Kidney tubule cell (primary cell): ENCODE measurements at places on chromosomes 2 and 18.

DNA sequence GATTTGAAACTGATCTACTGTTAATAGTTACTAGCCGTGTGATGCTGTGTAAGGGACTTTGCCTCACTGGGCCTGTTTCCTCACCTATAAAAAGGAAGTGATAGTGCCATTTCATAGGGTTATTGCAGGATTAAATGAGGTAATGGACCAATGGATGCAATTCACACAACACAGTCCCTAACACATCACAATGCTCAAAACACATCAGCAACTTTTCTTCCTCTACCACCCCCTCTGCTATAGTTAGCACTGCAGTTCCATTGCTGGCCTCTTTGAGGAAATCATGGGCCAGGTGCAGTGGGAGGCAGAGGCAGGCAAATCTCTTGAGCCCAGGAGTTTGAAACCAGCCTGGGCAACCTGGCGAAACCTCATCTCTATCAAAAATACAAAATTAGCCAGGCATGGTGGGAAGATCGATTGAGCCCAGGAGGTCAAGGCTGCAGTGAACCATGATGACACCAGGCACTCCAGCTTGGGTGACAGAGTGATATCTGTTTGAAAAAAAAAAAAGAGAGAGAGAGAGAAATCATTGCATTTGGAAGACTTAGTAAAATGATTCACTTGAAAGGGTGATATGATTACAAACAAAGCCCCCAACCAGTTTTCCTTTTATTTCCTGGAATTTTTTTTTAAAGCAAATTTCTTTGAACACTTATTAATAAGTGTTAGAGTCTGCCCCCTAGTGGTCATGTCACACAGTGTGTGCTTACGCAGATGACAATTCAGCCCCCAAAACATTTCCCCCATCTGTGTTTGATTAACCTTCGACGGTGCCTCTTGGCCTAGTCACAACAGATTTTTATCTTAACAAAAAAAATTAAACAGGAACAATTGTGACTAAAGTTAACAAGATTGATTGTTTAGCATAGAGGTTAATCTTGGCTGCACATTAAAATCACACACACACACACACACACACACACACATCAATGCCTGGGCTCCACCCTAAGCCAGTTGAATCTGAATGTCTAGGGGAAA is 88.6 kb upstream of the BCL11A start:
- DNase-seq = peak; percentile 43

DNA sequence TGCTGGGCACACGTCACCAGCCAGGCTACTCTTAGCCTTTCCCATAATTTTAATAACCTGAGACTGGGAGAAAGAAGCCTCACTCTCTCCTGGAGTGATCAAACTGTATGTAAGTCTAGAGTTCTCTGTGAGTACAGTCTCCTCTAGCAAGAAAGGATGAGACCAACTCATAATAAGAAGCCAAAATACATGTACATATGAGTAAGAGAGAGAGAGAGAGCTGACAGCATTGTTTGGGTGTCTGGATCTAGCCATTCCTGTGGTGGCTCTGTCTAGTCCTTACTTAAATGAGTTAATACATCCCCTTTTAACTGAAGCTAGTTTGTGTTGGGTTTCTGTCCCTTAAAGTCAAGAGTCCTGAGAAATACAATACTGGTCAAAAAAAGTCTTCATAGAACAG is 26.0 kb upstream of the ANXA4 start:
- DNase-seq = peak; percentile 72

DNA sequence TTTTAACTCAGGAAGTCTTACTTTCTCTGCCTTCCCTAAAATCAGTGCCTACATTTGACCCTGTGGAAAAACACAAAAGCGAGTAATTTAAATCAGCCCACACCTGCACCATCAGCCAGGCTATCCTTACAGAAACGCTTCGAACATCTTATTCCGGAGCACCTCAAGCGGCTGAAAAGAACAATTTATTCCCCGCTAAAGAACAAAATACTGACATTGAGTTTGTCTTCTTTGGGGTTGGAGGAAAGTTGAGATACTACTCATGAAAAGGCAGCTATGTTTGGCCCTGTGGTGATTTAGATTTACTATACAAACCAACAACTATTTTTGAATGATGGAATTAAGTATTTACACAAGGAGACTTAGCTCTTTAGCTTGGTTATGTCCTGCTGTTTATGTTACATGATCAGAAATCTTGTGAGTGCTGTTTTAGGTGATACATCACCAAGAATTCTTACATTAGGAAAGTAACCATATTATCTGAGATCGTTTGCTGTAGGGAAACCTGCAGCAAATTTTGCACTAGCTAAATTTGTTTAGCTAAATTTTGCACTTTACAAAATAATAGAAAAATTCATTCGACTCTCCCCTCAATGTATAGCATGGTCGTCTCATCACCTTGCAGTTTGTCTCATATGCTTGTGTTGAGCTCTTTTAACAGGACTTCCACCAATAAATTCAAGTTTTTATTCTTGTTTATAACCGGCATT is 158.8 kb upstream of the SIX2 start:
- no peak for DNase-seq

DNA sequence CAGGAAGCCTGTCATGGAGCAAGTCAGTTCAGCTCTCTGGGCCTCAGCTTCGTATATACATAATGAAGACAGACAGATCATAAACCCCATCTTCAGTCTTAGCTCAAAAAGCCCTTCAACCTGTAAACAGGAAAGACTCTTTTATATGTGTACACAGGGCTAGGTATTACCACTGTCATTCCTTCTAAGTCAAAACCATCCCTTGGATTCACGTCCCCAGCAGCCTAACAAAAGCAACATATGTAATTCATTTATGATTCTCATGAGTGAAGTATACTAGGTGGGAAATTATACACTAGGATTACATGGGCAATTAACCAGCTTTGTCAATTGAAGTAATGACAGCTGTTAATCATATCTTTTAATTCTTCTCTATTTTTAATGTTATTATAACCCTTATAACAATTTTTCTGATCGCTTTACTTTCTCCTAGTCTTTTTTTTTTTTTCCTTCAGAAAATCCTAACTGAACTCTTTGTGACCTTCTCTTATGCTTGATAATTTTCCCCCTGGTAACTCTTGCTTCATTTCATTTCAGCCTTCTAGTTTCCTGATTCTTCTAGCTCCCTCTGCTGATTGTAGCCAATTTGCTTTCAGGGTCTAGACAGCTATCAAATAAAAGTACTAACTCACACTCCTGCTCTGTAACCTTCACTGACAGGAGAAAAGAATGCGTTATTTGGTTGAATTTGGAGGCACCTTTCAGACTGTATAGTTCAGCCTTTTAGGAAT is 99.7 kb downstream of the RBM43 start:
- DNase-seq = peak; percentile 6

DNA sequence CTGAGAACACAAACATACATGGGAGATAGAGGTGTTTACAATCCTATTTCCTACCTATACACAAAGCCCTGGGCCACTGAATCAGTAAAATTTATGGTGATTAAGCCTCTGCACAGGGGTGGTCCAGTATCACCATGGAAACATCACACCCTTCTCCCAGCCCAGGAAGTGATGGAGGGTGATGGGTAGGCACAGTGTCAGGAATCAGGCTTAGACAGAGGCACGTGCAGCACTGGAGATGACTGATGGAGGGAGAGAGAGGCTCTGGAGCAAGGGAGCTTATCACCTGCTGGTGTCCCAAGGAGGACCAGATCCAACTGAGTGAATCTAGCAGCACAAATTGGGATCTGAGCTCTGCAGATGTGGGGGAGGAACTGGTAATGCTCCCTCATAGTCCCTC is 117.2 kb downstream of the RPIA start:
- DNase-seq = peak; percentile 7

- DNase-seq = no peak
Observed at GRCh38 chr2:59694176-59694575, 859.3 kb downstream of the BCL11A start.

DNA sequence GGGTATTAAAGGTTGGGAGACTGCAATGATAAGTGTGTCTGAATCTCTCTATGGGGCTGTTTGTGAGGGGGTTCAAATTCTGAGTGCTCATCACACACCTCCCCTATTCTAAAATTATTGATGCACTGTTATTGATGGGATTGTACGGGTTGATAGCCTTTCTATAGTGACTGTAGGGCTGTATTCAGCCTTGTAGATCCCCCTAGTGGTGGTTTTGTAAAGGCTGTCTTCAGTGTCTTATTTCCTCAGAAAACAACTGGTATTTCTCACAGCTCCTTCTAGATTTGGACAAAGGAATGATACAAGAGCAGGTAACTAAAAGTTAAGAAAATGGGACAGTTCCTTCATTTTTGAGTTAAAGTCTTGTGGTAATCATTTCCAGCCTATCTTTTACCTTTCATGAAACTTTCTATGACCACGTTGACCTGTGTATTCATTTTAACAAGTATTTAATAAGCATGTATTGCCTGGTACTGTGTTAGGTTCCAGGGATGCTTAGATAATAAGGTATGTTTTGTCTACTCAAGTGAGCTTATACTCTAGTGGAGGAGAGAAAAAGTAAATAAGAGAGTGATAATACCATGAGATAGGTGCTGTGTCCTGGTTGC is 21.2 kb downstream of the SMAD4 start:
- peak; percentile 52 for DNase-seq
